ENCODE measurements at places on chromosomes 7 and 10.

GRCh38 chr10:72218325-72218724 lies 2.2 kb upstream of the ASCC1 start:
- no peak for DNase-seq

- no peak for DNase-seq
Measured at GRCh38 chr10:110274072-110274627, 30.6 kb downstream of the SMNDC1 start.

GRCh38 chr10:70759781-70760180 lies 25.4 kb downstream of the TBATA start:
- no peak for DNase-seq

- no peak for DNase-seq
Measured at GRCh38 chr10:18479502-18479901, 171.9 kb downstream of the NSUN6 start.

DNA sequence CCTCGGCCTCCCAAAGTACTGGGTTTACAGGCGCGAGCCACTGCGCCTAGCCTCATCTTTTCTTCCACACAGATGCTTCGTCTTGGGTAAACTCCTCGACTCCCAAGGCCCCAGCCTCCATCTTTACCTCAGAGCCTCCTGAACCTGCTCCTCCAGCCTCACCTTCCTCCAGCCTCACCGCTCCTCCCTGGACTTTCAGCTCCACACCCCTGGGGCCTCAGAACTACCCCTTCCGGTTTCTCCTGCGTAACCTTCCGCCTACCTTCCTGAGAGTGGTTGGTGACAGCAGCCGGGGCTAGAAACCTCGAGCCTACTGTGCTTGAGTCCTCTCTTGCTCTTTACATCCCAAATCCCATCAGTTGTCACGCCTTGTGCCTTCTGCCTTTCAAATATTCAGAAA lies 45.8 kb downstream of the FKBP6 start:
- no peak for DNase-seq
